Regular cardiac myocyte (primary cell): ENCODE measurements at places on chromosomes 12 and 14. TPM values are rescaled to one million over a fixed set of nuclear protein-coding genes. Genes with fewer than 3 reads are reported as not detected.

Gene SMCO2
- total RNA-seq, result not detected in 2 replicates

Gene UNC79
- under 0.01 and 0.28 TPM in 2 replicates for total RNA-seq

Gene PLEK2
- total RNA-seq, result 9.3 and 42.0 TPM in 2 replicates

Gene GALNT8
- under 0.01 TPM in 2 replicates for total RNA-seq

Gene RIPK3
- total RNA-seq, result 0.19 and 0.56 TPM in 2 replicates
